ENCODE measurements at places on chromosomes 11 and 22.
A peak's percentile ranks its signal among the peaks of the same experiment; 100 is the strongest.

DNA sequence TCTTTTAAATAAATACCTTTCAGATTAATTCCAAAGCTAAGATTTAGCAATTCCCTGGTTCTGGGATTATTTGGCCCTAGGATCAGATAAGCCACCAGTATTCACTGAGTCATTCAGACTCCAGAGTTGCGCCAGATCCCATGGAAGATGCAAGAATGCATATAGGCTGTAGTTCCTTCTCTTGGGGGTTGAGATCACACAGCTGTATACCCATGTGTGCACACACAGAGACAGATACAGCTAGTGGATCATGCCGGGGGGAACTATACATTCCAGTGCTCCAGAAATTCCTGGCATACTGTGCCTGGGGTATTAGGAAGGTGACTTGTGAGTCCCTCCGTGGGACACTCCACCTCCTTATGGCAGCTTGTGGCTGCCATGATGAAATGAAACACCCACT is 75.4 kb downstream of the ZBTB16 start:
- DNase-seq, result no peak

DNA sequence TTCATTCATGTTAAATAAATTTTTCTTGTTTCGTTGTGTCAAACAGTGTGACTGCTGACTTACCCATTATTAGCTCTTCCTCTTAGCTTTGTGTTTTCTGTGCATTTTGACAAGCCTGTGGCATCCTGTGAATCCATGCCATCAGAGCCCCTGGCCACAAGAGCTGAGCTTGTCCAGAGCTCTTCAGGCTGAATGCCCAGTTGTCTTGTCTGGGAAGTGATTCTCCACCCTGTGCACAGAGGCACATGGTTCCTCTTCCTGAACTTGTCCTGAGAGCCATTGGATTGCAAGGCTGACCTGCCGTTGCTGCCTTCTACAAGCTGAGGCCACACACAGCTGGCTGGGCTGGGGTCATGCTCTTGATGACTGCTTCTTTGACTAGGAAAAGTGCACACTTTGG is 64.1 kb downstream of the PPP6R3 start:
- DNase-seq, result no peak

GRCh38 chr22:42895087-42895486 is 38.0 kb upstream of the ARFGAP3 start:
- DNase-seq, result peak; percentile 69

DNA sequence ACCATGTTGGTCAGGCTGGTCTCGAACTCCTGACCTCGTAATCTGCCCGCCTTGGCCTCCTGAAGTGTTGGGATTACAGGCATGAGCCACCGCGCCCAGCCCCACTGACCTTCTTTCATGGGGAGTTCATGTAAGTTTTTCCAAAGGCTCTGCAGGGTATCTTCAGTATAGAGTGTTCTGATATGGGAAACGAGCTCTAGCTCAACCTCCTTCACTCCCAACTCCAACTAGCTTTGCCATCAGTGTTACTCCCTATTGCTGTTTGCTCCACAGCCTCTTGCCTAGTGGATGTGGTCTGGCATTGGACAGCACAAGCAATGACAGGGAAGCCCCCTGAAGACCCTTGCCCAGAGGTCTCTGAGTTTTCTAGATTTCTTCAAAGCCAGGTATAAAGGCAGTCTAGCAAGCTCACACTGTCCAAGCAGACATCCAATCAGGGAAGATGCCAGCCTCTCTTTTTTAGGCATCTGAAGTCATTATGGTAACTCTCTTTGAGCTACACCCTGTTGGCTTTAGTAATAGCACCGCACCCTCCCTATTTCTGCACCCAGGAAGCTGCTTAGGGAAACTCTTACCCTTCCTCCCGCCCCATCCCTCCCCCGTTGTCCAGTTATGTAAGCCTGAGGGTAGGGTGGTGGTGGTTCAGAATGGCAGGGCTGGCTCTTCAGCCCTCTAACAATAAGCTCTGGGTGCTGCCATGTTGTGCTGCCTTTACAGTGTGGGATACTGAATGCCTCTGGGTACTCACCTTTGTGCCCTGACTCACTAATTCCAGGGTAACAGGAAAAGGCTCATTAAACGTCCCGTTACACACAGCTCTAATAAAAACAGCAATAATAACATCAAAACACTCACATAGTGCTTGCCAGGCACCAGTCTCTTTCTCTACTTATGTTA is 41.4 kb upstream of the CLDN5 start:
- no peak for DNase-seq

DNA sequence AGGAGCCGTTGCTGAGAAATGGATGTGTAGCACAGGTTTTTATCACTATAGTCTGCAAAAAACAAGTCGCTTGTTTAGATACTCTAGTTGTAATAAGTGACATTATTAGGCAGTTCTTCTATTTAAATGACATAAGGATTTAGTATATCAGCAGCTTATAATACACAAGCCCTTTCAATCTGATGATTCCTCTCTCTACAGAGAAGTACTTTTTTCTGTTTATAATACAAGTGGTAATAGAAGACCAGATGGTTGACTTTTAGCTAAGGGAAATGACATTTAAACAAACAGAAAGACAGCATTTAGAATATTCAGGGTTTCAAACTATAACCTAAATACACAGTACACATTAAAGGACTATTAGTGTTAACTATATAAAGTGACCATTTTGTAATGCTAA is 60.4 kb downstream of the IMMP1L start:
- no peak for DNase-seq

DNA sequence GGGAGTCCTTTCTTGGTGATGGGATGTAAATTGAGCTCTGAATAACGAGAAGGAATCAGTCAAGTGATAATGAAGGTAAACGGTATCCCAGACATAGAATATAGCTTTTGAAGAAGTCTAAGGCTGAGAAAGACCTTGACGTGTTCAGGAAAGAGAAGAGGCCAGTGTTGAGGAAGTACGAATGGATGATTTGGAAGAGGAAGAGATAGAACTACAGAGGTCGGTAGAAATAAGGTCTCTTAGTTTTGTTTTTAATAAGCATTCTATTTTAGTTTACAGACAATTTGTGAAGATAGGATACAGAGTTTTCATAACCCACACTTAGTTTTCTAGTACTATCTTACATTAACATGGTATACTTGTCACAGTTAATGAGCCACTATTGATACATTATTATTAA is 1598.1 kb downstream of the FAM181B start:
- no peak for DNase-seq

GRCh38 chr11:132228746-132229325 is 858.4 kb downstream of the NTM start:
- no peak for DNase-seq

DNA sequence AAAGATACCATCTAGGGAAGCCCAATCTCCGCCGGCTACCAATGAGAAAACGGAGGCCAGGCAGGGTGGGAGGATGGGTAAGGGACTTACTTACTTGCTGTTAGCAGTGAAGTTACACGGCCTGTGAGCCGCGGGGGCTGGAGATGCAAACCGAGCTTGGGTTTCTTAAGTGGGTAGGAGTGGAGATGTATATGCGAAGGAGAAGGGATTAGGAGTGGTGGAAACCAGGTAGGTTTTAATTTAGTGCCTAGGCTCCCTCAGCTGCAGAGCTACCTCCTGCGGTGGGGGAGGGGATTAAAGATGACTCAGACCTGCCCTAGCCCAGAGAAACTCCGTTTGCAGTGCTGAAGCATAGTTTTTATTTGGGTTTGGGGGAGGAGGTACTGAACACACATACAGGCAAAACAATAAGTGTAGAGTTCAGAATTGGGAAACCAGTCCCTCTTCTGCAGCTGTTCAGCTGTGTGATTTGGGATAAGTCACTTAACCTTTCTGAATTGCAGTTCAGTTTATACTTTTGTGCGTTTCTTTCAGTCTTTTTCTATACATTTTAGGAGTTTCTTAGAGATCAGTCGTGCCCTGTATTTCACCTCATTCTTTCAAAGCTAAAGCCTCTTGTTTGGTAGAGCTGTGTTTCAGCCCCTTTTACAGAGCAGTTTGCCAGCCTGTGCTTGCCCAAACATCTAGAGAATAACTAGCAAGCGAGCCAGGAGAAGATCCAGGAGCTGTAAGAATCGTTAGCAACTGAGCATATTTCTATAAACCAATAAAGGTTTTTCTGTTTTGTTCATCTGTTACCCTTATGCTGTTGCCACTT is 596 bp upstream of the TNRC6B start:
- DNase-seq, result peak; percentile 53

- DNase-seq, result peak; percentile 39
Observed at GRCh38 chr11:832529-833113, at the start of gene CD151. TSS of gene CD151 (plus strand) at chr11:832952. CDS start at chr11:836070, 3,118 bp downstream.

DNA sequence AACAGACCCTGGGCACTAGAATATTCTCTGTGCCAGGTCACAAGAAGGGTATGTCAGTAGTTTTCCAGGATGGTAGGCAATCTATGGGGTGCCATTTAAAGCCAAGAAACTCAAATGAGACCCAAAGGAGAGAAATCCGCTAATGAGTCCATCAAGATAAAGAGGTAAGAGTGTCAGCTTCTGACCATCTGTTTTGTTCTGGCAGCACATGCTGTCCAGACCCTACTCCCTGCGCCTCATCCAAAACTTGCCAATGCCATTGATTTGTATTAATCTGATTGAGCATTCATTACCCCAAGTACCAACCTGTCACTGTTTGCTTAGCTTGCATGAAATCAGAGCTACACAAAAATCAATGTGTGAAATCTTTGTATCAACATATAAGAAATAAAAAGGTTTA is 229.0 kb downstream of the BLID start:
- DNase-seq, result no peak

- no peak for DNase-seq
Observed at GRCh38 chr11:65502555-65503367, 3.9 kb downstream of the MALAT1 start.

GRCh38 chr22:20606784-20607128 is 99.3 kb downstream of the MED15 start:
- DNase-seq, result no peak

- no peak for DNase-seq
Observed at GRCh38 chr11:14555818-14556217, 35.6 kb upstream of the PSMA1 start.

DNA sequence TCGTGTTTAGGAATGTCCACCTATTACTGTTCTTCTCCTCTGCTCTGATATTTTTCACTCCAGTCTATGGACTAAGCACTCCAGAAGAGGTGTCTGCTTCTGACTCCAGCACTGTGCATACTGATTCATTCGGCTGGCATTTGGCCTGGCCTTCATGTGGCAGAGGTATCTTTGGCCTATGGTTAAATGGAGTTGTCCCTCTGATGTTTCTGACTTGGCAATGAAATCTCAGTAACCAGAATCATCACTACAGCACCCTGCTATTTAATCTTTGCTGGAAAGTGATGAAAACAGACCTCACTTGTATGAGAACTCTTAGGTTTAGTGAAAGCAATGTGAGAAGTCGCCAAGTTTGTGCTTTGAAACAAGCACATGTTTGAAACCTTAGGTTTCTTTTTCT is 155.2 kb downstream of the MAML2 start:
- no peak for DNase-seq

DNA sequence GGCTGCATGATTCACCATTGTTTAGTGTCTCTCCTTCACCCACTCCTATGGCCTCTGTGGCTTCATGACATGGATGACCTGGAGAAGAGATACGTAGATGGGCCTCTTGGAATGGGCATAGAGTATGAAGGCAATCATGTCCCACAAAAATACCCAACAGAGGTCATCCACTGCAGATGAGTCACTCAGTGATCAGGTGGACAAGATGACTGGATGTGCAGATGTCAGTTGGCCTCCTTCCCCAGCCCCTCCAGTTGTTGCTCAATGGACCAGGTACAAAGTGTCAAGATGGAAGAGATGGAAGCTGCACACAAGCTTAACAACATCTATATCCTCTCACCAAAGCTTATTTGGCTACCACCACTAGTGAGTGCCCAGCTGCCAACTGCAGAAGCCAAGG is 41.0 kb upstream of the CLPB start:
- no peak for DNase-seq

- no peak for DNase-seq
Observed at GRCh38 chr11:24828938-24829605, 332.2 kb downstream of the LUZP2 start.

GRCh38 chr22:35641494-35642120 is 6.6 kb upstream of the APOL6 start:
- DNase-seq, result no peak

DNA sequence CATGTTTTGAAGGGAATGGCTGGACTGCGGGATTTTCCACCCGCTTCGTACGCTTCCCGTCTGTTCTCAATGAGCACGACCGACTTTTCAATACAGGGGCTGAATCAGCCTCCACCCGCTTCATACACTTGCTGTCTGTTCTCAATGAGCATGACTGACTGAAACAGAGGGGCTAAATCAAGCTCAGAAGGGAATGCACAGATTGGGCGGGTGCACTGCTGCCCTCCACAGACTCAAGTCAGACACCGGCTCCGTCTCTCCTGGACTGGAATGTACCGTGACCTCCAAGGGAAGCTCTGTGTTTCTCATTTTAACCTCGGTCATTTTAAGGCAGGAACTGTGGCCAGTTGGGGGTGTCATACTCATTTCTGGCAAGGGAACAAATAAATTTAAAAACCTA is 48.5 kb downstream of the BRD1 start:
- no peak for DNase-seq

DNA sequence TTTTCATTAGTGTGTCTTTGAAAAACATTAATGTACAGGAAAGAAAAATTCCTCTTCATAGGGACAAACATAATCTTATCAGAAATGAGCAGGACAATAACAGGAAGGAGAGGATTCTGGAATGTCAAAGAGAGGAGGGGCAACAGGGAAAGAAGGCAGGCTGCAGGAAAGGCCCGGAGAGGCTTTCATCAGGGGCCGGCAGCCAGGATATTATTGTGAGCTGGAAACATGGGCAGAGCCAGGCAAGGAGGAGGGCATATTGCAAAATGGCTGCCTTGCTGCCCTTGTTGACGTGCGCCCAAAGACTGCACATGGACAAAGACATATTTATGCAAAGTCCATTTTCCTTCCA is 433.7 kb downstream of the ETS1 start:
- DNase-seq, result no peak

DNA sequence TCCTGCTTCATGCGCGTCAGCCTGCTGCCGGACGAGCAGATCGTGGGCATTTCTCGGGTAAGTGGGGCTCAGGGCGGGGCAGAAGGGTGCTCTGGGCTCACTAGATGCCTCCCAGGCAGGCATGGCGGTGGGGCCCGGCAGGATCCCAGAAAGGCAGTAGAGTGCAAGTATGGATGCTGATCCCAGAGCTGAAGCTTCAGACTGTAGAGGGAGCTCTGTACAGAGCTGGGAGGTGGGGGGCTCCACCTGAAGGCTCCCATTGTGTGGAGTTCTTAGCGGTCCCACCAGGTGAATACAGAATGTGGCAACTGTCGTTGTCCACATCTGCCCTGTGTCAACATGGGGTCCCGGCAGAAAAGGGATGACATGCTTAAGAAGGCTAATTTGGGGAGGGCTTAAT is 16.5 kb upstream of the RHOD start:
- DNase-seq, result no peak

DNA sequence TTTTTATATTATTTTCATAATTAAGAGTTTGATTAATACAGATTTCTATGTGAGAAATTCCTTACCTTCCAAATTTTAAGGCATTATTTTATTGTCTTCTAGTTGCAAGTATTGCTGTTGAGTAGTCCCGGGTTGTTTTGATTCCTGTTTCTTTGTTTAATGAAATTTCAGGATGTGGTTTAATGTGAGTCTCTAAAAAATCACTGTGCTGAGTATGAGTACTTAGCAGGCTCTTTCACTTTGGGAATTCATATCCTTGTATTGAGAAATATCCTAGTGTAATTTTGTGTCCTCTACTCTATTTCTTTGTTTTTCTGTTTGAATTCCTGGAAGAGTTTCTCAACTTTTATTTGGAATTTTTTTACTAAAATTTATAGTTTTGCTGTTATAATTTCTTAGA is 113.2 kb downstream of the TMEM135 start:
- DNase-seq, result no peak

Data from T-helper 1 cell (primary cell).